Activated CD8-positive, alpha-beta memory T cell treated with anti-CD3 and anti-CD28 coated beads, Interleukin-2, amount 10 ng/mL, durations not matched to agents 7 days and 5 days (primary cell): ENCODE measurements at places on chromosomes 16 and 17.

- no peak for DNase-seq
Measured at GRCh38 chr16:27802664-27803439, 252.9 kb downstream of the KATNIP start.

DNA sequence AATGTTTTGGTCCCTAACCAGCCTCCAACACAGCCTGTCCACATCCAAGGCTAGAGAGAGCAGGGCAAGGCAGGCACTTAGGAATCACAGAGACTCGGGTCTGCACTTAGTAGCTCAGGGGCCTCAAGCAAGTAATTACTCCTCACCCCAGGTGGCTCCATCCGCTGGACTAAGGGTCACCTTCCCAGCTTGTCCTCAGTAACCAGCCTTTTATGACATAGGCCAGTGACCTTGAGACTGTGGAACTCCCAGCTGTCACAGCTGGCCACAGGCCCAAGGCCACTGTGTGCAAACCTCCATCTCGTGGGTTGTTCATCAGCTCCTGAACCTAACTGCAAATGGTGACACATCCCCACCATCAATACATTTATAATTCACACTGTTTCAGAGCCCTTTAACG, 68.6 kb downstream of the CDYL2 start:
- DNase-seq: no peak

GRCh38 chr16:28025631-28026030, 37.9 kb downstream of the GSG1L start:
- no peak for DNase-seq

DNA sequence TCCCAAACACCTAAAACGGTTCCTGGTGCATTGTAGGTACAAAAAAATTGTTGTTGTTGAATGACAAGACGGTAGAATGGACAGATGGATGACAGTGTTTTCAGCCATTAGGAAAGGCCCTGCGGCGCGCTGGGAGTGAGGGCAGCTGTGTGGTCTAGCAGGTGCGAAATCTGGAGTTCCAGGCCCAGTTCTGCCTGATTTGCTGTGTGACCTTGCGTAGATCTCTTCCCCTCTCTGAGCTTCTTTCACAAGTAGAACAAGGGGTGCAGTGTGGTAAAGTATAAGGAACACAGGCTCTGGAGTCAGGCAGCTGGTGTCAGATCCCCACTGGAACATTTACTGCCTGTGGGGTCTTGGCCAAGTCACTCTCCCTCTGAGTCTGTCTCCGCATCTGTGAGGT, 25.3 kb downstream of the SPNS2 start:
- DNase-seq: no peak

GRCh38 chr16:1526608-1527555, 6.6 kb upstream of the TMEM204 start:
- DNase-seq: no peak

- DNase-seq: no peak
Measured at GRCh38 chr16:3974751-3975150, 94.2 kb upstream of the CREBBP start.

- no peak for DNase-seq
Measured at GRCh38 chr16:81650982-81651562, 128.0 kb upstream of the PLCG2 start.
